Bronchus fibroblast of lung (primary cell): ENCODE measurements at places on chromosomes 11 and 22. TPM values are rescaled to one million over a fixed set of nuclear protein-coding genes. Genes with fewer than 3 reads are reported as not detected.

Gene PICALM
- 88.2 and 90.3 TPM in 2 replicates for total RNA-seq

Gene KLHDC7B
- total RNA-seq, result 0.17 TPM in 1 of 2 replicates, not detected in the other

Gene SGSM1
- total RNA-seq, result not detected in 2 replicates

Gene RPUSD4
- 15.0 and 18.6 TPM in 2 replicates for total RNA-seq
